NCI-H446 (cell line): ENCODE measurements at places on chromosomes 5 and 9.

- peak; percentile 74 for DNase-seq
Observed at GRCh38 chr5:148972974-148973374, 89.9 kb downstream of the SH3TC2 start.

GRCh38 chr9:74122661-74123060, 374.5 kb upstream of the RORB start:
- DNase-seq = no peak

DNA sequence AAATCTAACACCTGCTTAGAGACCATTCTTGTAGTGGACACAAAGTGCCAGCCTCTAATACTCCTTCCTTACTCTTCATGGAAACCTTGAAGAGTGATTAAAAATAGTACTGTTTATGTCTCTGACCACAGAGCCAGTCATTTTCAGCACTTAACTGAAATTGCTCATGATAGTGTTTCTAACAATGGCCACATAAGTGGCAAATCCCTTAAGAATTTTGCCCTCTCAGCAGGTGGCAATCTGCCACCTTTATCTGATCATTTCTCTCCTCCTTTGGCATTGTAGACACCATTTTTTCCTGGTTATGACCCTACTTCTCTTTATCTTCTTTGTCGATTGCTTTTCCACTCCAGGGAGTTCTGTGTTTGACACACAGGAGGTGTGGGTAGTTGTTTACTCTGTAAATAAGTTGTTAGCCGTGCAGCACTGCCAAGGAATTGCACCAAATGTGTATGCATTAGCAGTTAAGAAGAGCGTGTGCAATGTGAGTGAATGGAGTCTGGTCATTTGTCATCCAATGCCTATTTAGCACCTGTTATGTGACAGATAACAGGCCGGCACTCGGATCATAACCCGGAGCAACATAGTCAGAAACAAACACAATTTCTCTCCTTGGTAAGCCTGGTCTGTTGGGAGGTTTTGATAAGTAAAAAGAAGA, 36.8 kb upstream of the STARD4 start:
- no peak for DNase-seq

DNA sequence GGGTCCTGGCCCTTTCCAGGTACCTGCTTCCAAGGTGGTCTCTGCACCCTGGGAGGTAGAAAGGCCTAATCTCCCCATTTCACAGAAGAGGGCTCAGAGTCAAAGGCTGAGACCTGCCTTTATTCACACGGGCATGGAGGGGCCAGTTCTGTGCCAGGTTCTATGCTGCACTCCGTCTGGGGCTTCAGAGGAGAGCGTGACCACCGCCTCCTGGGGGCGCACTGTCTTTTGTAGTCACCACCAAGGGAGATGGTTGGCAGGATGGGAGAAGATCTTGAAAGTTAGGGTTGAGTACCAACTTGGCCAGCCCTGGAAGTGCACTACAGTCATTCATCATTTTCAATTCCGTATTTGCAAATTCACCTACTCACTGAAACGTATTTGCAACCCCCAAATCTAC, 23.7 kb upstream of the PRDM12 start:
- no peak for DNase-seq

DNA sequence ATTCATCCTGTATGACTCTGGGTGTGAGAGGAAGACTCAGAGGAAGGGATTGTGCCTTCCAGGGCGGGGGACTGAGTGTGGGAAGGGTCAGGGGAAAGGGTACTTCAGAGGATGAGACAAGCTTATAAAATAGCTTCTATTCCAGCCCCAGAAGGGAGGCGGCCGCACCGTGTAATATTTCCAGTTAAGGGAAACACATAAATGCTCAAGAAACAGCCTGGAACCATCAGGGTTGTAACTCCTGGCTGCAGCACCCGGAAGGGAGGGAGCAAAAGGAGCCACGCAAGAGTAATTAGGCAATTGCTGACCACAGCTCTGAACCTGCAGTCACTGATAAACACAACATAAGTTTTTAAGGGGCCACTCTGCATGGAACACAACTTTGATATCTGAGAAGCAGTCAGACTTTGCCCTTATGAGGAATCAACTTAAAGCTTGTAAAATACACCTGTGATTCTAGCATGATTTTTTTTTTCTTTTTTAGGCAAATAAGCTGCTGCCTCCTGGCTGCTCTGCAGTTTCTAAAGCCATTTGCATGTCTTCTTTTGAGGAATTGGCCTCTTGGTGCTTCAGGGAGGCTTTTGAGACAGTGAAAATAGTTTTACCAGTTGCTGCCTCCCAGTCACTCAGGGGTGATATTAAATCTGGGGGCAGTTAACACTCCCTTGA, 382.7 kb downstream of the ENC1 start:
- no peak for DNase-seq
